ENCODE measurements at places on chromosomes 13 and 19.

DNA sequence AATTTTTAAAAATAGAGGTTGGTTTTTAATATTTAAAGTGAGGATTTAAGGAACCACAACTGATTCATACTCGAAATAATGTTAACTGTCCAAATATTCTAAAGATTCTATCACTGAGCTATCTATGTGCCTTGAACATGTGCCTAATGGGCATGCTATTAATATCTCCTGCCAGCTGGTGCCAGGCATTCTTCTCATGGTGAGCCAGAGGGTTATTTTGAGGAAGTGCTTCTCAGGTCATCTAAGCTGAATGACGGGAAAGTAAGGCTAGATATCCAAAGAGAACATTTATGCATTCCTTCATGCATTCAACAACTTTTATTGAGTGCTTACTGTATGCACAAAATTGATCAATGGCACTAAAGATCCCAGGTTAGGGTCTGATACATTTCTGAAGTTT is 138.2 kb downstream of the PIBF1 start:
- no peak overlapping the region for H3K4me3 ChIP-seq
- H3K27me3 ChIP-seq = no peaks in the 10 kb centered on the region
- no peaks in the 10 kb centered on the region for H3K4me1 ChIP-seq
- H3K36me3 ChIP-seq = peaks cover 50% of the 10 kb centered on the region
- no peak overlapping the region for H3K27ac ChIP-seq
- no peak for ATAC-seq

- H3K4me3 ChIP-seq = no peak overlapping the region
- H3K4me1 ChIP-seq = no peaks in the 10 kb centered on the region
- H3K27me3 ChIP-seq = peaks cover 12% of the 10 kb centered on the region
- H3K36me3 ChIP-seq = no peaks in the 10 kb centered on the region
- ATAC-seq = no peak
- H3K27ac ChIP-seq = no peak overlapping the region
These were observed 193.6 kb downstream of the IRS2 start for GRCh38 chr13:109592770-109593169.

DNA sequence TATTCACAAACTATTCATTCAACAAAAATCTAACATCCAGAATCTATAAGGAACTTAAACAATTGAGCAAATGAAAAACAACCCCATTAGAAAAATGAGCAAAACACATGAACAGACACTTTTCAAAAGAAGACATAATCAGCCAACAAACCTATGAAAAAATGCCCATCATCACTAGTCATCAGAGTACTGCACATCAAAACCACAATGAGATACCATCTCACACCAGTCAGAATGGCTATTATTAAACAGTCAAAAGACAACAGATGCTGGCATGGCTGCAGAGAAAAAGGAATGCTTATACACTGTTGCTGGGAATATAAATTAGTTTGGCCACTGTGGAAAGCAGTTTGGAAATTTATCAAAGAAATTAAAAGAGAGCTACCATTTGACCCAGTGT is 487.6 kb downstream of the GPC6 start:
- no peaks in the 10 kb centered on the region for H3K27me3 ChIP-seq
- no peak overlapping the region for H3K4me3 ChIP-seq
- no peak overlapping the region for H3K27ac ChIP-seq
- no peaks in the 10 kb centered on the region for H3K4me1 ChIP-seq
- H3K36me3 ChIP-seq = no peaks in the 10 kb centered on the region
- no peak for ATAC-seq

DNA sequence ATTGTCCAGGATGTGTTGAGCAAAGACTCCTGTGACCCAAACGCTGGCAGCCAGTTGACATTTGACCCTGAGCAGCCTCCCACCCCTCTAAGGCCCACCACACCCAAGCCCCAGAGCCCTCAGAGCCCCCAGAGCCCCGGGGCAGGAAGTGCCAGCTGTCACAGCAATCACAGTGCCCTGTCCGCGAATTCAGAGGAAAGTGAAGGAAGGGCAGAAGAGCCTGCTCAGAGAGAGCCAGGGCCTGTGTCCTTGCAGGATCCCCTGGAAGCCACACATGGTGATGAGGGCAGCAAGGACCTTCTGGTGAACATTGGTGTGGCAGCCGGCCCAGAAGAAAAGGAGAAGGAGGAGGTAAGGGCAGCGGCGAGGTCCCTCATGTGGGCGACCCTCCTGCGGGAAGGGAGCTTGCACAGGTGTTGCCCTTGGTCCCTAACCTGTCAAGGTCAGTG is 63.7 kb downstream of the SPATA13 start:
- no peaks in the 10 kb centered on the region for H3K27me3 ChIP-seq
- peak overlapping the region; percentile 76 for H3K4me3 ChIP-seq
- ATAC-seq = peak; percentile 18
- peak overlapping the region; percentile 74 for H3K27ac ChIP-seq
- no peaks in the 10 kb centered on the region for H3K36me3 ChIP-seq

DNA sequence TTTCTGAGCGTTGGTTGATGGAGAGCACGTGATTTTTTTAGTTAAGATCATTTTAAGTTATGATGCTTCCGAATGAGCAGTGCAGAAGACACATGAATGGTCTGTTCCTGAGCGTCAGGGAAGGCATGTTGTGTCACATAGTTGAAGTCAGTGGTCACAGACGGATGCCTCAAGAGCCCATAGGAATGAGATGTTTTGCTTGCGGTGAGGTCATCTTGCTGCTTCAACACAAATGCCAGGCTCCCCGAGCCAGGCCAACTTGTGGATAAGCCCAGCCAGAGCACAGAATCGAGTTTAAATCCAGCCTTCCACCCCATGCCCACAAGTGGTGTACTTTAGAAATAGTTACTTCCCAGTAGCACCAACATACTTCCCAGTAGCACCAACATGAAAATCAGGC is 5.4 kb downstream of the UPF3A start:
- H3K36me3 ChIP-seq = peaks cover 70% of the 10 kb centered on the region
- no peak overlapping the region for H3K27ac ChIP-seq
- ATAC-seq = no peak
- H3K27me3 ChIP-seq = no peaks in the 10 kb centered on the region

DNA sequence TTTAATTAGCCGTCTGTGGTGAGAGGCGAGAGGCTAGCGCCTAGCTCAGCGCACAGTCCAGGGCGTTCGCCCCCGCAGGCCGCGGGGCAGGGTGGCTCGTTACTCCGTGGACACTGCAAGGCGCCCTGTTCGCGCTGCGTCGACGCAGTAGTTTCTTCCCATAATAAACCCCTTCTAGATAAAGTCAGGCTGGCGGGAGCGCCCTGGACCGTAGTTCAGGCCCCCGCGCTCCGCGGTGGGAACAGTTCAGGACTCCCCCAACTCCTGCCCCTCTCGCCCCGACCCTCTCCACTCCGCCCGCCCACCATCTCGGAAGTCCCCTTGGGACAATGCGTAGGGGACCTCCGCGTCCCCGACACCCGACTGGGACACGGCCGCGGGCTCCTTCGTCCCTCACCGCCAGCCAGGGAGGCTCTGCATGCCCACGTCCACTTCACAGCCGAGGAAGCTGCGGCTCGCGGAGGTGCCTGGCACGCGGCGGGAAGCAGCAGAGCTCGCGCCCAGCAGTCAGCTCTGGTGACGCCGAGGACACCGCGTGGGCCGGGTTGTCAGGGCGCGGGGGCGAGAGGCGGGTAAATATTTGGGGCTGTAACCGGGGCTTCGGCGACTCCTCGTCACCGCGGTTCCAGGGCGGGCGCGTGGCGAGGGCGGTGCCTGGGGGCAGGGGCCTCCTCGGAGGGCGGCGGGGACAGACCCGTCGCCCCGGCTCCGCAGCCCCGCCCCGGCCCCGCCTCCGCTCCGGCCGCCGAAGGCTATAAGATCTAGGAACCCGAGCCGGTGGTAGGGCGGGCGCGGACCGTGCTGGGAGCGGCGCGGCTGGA is at the start of gene RGCC:
Gene RGCC, plus strand, starts transcription at position 783 of the 821 bp plus-strand sequence. CDS start 158 bp downstream, outside the sequence.
- peaks cover 28% of the 10 kb centered on the region for H3K27me3 ChIP-seq
- H3K27ac ChIP-seq = peak within 1 kb of the TSS; percentile 71
- peaks cover 37% of the 10 kb centered on the region for H3K4me1 ChIP-seq
- peaks cover 18% of the 10 kb centered on the region for H3K36me3 ChIP-seq
- peak; percentile 86 for ATAC-seq
- H3K4me3 ChIP-seq = peak within 1 kb of the TSS; percentile 80

DNA sequence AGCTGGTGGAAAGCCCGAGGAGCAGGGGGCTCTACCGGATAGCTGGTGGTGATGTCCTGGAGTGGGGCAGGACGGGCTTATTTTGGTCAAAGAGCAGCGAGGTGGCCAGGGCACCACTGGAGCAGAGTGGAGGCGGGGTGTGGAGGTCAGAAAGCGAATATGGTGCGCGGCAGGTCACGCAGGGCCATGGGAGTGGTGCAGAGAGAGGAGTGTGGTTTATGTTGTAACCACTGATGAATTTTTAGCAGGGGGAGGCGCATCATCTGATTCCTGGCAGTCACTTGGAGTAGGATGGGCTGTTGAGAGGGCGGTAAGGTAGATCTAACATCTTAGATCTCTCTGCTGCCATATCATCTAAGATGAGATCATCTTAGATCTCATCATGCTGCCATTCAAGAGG is 1.4 kb upstream of the ZNF414 start:
- no peaks in the 10 kb centered on the region for H3K27me3 ChIP-seq
- peaks cover 25% of the 10 kb centered on the region for H3K4me1 ChIP-seq
- no peak for ATAC-seq
- H3K27ac ChIP-seq = peak overlapping the region; percentile 98

DNA sequence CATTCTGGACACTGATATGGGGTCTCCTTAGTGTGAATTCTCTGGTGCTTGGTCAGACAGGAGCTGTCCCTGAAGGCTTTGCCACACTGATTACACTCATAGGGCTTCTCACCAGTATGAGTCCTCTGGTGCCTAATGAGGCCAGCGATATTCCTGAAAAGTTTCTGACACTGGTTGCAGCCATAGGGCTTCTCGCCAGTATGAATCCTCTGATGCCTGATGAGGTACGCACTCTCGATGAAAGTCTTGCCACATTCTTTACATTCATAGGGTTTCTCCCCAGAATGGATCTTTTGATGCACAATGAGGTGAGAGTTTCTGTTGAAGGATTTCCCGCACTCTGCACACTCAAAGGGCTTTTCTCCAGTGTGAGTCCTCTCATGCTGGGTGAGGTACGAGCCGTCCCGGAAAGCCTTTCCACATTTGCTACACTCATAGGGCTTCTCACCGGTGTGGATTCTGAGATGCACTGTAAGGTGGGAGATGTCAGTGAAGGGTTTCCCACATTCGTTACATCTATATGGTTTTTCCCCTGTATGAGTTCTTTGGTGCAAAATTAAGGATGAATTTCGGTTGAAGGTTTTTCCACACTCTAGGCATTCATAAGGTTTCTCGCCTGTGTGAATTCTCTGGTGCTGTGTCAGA is 22.4 kb downstream of the ZNF329 start:
- no peaks in the 10 kb centered on the region for H3K4me1 ChIP-seq
- no peak overlapping the region for H3K4me3 ChIP-seq
- ATAC-seq = no peak
- no peaks in the 10 kb centered on the region for H3K27me3 ChIP-seq

- H3K27ac ChIP-seq = no peak overlapping the region
- H3K4me1 ChIP-seq = peaks cover 7% of the 10 kb centered on the region
- H3K27me3 ChIP-seq = no peaks in the 10 kb centered on the region
- peak; percentile 64 for ATAC-seq
- H3K4me3 ChIP-seq = no peak overlapping the region
These were observed 20.5 kb upstream of the STRN4 start for GRCh38 chr19:46766569-46767317.

Measured in stimulated activated memory B cell treated with anti-CD40 and anti-IgM and Interleukin-4, amounts not matched to agents 10 μg/mL and 1 μg/mL and 100 μg/mL, for 72 hours (primary cell).